T-cell (primary cell): ENCODE measurements at places on chromosomes 12 and 14.

- peak; percentile 86 for DNase-seq
- H3K27ac ChIP-seq = no peak overlapping the region
- H3K36me3 ChIP-seq = no peaks in the 10 kb centered on the region
- peak overlapping the region; percentile 68 for H3K4me3 ChIP-seq
Observed at GRCh38 chr12:57240066-57240921, 10.7 kb downstream of the STAC3 start.

GRCh38 chr12:51528852-51529650 is 62.0 kb upstream of the SCN8A start:
- no peak overlapping the region for H3K27ac ChIP-seq
- H3K4me3 ChIP-seq = no peak overlapping the region
- no peak for DNase-seq
- H3K27me3 ChIP-seq = peaks cover 10% of the 10 kb centered on the region

- no peak overlapping the region for H3K27ac ChIP-seq
- no peak overlapping the region for H3K4me3 ChIP-seq
- H3K36me3 ChIP-seq = no peaks in the 10 kb centered on the region
- H3K27me3 ChIP-seq = no peaks in the 10 kb centered on the region
- no peaks in the 10 kb centered on the region for H3K4me1 ChIP-seq
Observed at GRCh38 chr12:130401703-130402102, 64.0 kb downstream of the PIWIL1 start.

- H3K27ac ChIP-seq = no peak overlapping the region
- no peaks in the 10 kb centered on the region for H3K27me3 ChIP-seq
- H3K4me3 ChIP-seq = no peak overlapping the region
Observed at GRCh38 chr12:83784298-83784890, 1097.7 kb downstream of the TMTC2 start.

- H3K4me3 ChIP-seq = no peak overlapping the region
- no peak for DNase-seq
- peaks cover 23% of the 10 kb centered on the region for H3K4me1 ChIP-seq
- no peaks in the 10 kb centered on the region for H3K27me3 ChIP-seq
- H3K36me3 ChIP-seq = peaks cover 31% of the 10 kb centered on the region
- H3K27ac ChIP-seq = no peak overlapping the region
Observed at GRCh38 chr14:101973356-101973755, 9.0 kb downstream of the DYNC1H1 start.

GRCh38 chr12:19186722-19187661 is 57.5 kb downstream of the PLEKHA5 start:
- no peak overlapping the region for H3K4me3 ChIP-seq
- no peaks in the 10 kb centered on the region for H3K36me3 ChIP-seq
- H3K27ac ChIP-seq = no peak overlapping the region
- DNase-seq = no peak
- no peaks in the 10 kb centered on the region for H3K4me1 ChIP-seq

GRCh38 chr12:6959058-6959804 is 8.1 kb downstream of the PTPN6 start:
- H3K4me3 ChIP-seq = peak overlapping the region; percentile 58
- H3K27ac ChIP-seq = peak overlapping the region; percentile 97
- peak; percentile 72 for DNase-seq
- no peaks in the 10 kb centered on the region for H3K27me3 ChIP-seq

- H3K4me1 ChIP-seq = peaks cover 14% of the 10 kb centered on the region
- no peaks in the 10 kb centered on the region for H3K27me3 ChIP-seq
- peak overlapping the region; percentile 95 for H3K4me3 ChIP-seq
- peak overlapping the region; percentile 41 for H3K27ac ChIP-seq
Observed at GRCh38 chr14:52553002-52553670, 500 bp downstream of the GPR137C start.

DNA sequence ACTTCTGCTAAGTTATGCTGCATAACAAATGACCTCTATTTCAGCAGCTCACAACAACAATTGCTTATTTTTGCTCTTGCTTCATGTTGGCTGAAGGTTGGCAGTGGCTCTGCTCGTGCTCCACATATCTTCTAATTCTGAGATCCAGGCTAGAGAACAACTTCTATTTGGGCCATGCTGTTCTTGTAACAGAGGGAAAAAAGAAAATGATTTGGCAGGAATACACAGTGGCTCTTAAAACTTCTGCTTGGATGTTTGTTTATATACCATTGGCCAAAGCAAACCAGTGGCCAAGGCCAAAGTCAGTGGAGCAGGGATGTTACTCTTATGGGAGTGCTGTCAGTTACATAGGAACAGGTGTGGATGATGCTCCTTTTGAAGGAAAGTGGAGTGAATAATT is 32.1 kb downstream of the GPHN start:
- H3K27me3 ChIP-seq = no peaks in the 10 kb centered on the region
- H3K4me1 ChIP-seq = no peaks in the 10 kb centered on the region
- H3K4me3 ChIP-seq = no peak overlapping the region

GRCh38 chr12:45988264-45988663 is 2.1 kb downstream of the SCAF11 start:
- H3K27me3 ChIP-seq = no peaks in the 10 kb centered on the region
- no peak overlapping the region for H3K27ac ChIP-seq
- no peaks in the 10 kb centered on the region for H3K36me3 ChIP-seq
- H3K4me1 ChIP-seq = peaks cover 18% of the 10 kb centered on the region
- DNase-seq = no peak

DNA sequence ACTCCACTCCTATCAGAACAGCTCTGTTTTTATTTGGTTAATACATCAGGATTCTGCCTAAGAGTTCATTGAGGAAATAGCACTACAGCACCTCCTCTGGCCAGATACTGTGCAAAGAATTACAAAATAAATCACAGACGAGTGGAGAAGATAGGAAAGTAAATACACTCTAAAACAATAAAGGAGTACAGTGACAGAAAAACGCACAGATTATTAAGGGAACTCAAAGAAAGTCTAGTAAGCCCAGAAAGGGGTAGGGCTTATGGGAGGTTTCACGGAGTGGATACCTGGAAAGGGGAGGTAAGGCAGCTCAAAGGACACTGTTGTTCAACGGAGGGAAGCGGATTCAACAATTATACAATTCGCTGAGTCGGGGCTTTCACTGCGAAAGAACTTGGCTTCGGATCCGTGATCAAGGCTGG is 5.5 kb downstream of the OR10AD1 start:
- peak overlapping the region; percentile 96 for H3K27ac ChIP-seq
- H3K36me3 ChIP-seq = no peaks in the 10 kb centered on the region
- DNase-seq = no peak
- no peaks in the 10 kb centered on the region for H3K27me3 ChIP-seq
- peaks cover 10% of the 10 kb centered on the region for H3K4me1 ChIP-seq

DNA sequence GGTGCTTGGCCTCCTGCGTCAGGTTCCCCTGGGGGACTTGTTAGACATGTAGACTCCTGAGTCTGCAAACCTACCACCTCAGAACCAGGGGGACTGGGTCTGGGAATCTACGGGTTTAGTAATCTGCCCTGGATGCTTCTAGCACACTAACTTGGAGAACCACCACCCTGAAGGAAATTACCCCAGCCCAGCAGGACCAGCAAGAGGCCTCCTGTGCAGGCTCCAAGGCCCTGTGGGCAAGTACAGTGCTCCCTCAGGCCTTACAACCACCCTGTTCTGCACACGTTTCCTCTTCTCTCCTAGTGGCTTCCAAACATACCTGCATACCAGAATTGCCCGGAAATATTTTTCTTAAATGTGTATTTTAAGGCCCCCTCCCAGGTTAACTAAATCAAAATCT is 423.0 kb downstream of the FUT8 start:
- H3K27me3 ChIP-seq = no peaks in the 10 kb centered on the region
- no peak overlapping the region for H3K4me3 ChIP-seq
- no peak overlapping the region for H3K27ac ChIP-seq
- peaks cover 27% of the 10 kb centered on the region for H3K4me1 ChIP-seq
- no peaks in the 10 kb centered on the region for H3K36me3 ChIP-seq

DNA sequence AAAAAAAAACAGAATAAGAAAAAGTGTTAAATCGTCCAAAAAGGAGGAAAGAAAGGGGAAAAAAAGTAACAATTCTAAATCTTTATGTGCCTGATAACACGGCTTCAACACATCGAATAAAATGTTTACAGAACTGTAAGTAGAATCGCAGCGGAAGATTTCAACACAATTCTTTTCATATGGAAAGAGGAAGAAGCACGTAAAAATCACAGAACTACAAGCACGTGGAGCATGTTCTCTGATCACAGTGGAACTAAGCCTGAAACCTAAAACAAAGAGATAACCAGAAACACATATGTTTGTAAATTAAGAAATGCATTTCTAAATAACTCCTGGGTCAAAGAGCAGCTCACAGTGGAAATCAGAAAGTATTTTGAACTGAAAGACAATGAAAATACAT is 8.7 kb downstream of the CLEC7A start:
- DNase-seq = no peak
- no peaks in the 10 kb centered on the region for H3K36me3 ChIP-seq
- no peak overlapping the region for H3K27ac ChIP-seq
- no peaks in the 10 kb centered on the region for H3K4me1 ChIP-seq

DNA sequence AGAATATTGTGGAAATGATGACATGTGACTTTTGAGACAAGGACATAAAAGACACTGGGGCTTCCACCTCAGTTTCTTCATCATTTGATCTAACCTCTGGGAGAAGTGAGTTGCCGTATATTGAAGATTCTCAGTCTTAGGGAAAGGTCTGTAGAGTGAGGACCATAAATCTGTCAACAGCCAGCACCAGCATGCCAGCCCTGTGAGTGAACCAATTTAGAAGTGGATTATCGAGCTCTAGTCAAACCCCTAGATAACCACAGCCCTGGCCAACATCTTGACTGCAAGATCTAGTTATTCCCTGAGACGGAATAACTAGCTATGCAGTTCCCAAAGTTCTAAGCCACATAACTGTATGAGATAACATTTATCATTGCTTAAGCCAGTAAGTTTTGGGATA is 108.8 kb upstream of the PTPRR start:
- no peaks in the 10 kb centered on the region for H3K36me3 ChIP-seq
- H3K4me1 ChIP-seq = no peaks in the 10 kb centered on the region
- no peak for DNase-seq
- H3K27ac ChIP-seq = no peak overlapping the region
- no peaks in the 10 kb centered on the region for H3K27me3 ChIP-seq

DNA sequence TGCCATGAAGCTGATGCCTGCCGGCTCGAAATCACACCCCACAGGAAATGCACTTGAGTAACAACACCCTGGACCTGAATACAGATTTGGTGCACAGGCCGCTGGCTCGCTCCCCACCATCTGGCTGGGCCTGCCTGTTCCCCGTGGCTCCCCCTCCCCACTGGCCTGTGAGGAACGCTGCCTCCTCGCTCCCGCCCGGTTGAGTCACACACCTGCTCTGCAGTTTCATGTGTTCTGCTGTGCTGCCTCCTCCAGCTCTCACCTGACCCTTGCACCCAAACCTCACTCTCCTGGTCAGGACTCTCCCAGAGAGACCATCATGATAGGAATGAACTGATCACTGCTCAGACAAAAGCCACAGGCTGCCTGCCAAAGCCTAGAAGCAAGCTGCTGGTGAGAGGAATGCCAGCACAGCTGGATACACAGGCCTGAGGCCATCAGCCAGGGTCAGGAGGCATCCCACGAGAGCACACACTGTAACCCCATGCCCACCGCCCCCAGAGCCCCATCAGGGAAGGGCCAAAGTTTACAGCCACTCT is 3.8 kb upstream of the SIVA1 start:
- H3K27ac ChIP-seq = no peak overlapping the region
- H3K36me3 ChIP-seq = no peaks in the 10 kb centered on the region
- no peak overlapping the region for H3K4me3 ChIP-seq
- H3K4me1 ChIP-seq = peaks cover 5% of the 10 kb centered on the region

GRCh38 chr12:50918584-50919316 is 33.6 kb upstream of the HIGD1C start:
- H3K27me3 ChIP-seq = no peaks in the 10 kb centered on the region
- H3K36me3 ChIP-seq = no peaks in the 10 kb centered on the region
- DNase-seq = no peak
- no peak overlapping the region for H3K27ac ChIP-seq
- H3K4me3 ChIP-seq = no peak overlapping the region

DNA sequence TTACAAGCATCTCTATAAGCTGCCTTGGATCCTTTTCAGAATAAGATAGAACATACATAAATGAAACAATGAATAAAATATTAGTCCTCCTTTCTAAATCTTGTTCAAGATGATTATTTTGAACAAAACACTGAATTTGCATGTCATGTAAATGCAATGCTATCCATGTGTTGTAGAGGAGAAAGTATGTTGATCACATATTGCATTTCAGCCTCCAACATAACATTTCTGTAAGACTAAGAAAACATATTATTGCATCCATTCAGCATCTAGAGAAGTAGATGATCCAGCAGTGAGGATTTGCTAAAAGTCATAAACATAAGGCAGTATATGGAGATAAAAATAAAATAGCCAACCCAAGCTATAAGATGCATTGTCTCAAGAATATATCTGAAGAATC is 172.6 kb downstream of the CPNE8 start:
- H3K4me3 ChIP-seq = no peak overlapping the region
- H3K36me3 ChIP-seq = no peaks in the 10 kb centered on the region
- no peaks in the 10 kb centered on the region for H3K27me3 ChIP-seq
- no peak for DNase-seq
- no peak overlapping the region for H3K27ac ChIP-seq

GRCh38 chr14:55341781-55342180 is 69.8 kb downstream of the ATG14 start:
- H3K4me3 ChIP-seq = no peak overlapping the region
- H3K4me1 ChIP-seq = peaks cover 27% of the 10 kb centered on the region
- no peak overlapping the region for H3K27ac ChIP-seq
- no peak for DNase-seq

DNA sequence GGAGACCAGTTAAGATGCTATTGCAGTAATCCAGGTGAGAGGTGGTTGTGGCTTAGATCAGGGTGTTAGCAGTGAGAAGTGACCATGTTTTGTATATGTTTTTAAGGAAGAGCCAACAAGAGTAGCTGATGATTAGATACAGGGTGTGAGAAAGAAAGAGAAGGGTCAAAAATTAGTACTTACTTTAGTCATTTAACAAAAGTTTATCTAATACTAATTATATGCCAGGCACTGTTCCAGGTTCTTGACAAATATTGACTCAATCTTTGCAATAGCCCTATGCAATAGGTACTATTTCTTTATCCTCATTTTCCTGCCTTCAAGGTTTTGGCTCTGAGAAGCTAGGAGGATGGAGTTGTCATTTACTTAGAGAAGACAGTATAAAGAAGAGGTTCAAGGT is 70.2 kb downstream of the SSPN start:
- no peak overlapping the region for H3K4me3 ChIP-seq
- no peak for DNase-seq
- H3K27me3 ChIP-seq = no peaks in the 10 kb centered on the region
- H3K36me3 ChIP-seq = no peaks in the 10 kb centered on the region
- no peaks in the 10 kb centered on the region for H3K4me1 ChIP-seq

DNA sequence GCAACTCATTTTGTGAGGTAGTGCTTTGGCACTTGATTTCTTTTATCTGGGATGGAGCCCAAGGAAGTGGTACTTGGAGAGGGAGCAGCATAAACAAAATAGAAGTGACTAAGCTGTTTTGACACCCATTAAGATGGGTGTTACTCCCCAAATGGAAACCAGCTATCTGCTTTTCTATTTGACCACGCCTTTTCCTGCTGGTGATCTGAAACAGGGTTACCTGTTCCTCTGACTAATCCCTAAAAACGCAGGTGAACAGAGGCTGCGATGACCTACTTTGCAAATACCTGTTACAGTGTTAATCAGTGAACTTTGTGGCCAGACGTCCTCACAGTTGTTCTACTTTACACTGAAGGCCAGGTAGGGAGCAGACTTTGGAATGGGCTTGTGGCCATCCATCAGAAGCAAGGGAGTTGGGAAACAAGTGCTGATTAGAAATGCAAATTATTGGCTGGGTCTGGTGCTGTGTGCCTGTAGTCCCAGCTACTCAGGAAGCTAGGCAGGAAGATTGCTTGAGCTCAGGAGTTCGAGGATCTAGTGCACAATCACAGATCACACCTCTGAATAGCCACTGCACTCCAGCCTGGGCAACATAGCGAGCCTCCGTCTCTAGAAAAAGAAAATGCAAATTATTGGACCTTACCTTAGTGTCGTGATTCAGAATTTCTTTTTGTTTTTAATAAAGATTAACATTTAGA is 58.3 kb upstream of the HECTD1 start:
- no peak overlapping the region for H3K4me3 ChIP-seq
- no peaks in the 10 kb centered on the region for H3K4me1 ChIP-seq
- no peaks in the 10 kb centered on the region for H3K36me3 ChIP-seq
- no peaks in the 10 kb centered on the region for H3K27me3 ChIP-seq
- no peak for DNase-seq
